Ascending aorta (tissue), 2 donors: ENCODE measurements at places on chromosomes 16 and 17.

DNA sequence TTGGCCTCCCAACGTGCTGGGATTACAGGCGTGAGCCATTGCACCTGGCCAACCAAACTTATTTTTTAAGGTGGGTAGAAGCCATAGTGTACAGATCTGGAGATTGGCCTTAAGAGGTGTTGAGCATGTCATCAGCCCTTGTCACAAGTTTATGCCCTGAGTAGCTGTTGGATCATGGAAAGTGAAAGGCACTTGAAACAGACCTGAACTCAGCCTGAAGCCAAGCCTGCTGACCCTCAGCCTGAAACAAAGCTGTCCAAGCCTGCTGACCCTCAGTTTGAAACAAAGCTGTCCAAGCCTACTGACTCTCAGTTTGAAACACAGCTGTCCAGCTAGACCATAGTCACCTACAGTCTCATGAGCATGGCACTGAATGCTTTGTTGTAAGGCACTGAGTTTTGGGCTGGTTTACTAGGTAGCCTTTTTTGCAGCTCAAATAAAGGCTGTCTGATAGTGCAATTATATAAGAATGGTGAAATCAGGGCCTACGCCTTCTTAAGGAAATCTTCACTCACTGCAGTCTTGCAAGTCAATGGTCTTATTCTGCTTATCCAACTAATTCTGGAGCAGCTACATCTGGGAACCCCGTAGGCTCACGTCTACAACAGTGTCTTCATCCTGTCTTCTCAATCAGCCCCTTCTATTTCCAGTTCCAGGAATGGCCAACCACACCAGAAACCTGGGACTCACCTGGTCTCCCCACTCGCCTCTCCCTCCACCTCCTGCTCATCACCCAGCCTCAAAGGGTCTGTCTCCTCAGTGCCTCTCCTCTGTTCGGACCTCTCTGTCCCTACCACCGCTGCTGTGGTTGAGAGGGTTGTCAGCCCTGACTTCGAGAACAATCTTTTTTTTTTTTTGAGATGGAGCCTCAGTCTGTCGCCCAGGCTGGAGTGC is 2.9 kb upstream of the NPIPB15 start:
- DNase-seq, result no peak

GRCh38 chr16:3364774-3365427 is 9.2 kb downstream of the OR2C1 start:
- peak; percentile 81 for DNase-seq

DNA sequence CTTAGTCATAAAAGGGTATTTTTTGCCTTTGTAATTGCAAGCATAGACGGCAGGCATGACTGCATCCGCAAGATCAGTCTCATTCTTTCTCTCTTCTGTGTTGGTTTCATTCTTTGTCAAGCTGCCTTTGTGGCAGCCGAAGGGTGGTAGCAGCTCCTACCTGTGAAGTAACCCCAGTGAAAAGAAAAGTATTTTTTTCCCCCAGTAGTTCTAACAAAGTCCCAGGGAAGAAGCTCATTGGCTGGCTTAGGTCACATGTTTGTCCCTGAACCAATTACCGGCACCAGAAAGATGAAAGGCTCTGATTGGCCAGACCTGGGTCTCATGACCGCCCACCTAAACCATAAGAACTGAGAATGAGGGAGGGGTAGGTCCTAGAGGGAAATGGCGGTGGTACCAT is 110.7 kb downstream of the RAP1GAP2 start:
- DNase-seq, result no peak

GRCh38 chr17:73272906-73273218 is 11.2 kb upstream of the CPSF4L start:
- no peak for DNase-seq

DNA sequence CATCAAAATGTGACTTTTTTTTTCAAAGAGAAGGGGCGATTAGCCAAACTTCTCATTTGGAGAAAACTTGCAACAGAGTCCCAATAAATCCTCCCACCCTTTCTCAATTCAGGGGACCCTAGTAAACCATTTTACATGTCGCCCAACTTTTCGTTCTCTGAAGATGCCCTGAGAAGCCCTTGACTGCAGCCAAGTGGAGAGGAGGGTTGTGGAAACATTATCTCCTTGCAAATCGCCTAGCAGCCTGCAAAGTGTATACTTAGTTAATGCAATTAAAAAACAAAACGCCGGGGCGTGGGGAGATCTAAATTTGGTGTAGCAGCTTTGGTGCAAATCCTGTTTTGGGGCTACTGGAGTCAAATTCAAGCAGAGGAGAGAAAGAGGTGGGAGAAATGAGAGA is 1.2 kb upstream of the SHISA9 start:
- DNase-seq, result no peak
